ENCODE measurements at places on chromosomes 13 and 19. TPM values are rescaled to one million over a fixed set of nuclear protein-coding genes. Genes with fewer than 3 reads are reported as not detected.

GRCh38 chr13:42592915-42593900, 19.3 kb downstream of the TNFSF11 start:
- H3K4me3 ChIP-seq: no peak overlapping the region
- no peaks in the 10 kb centered on the region for H3K27me3 ChIP-seq
- no peak overlapping the region for H3K27ac ChIP-seq
- no peaks in the 10 kb centered on the region for H3K4me1 ChIP-seq
- H3K36me3 ChIP-seq: no peaks in the 10 kb centered on the region

DNA sequence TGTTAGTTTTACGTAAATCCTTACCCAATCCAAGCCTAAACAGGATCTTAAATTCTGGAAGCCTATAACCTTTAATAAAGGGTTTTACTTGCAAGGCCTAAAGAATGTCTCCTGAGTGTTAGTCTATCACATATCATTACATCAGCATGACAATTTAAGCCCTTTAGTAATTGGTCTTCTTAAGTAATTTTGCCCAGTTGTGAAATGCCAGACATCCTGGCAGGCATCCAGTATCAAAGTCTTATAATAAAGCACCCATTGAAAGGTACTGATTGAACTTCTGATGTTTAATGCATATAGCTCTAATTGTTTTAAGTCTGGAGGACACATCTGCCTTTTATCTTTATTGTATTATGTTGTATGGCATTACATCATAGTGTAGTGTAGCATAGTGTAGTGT, 1078.9 kb downstream of the SLITRK1 start:
- H3K4me3 ChIP-seq: no peak overlapping the region
- H3K27ac ChIP-seq: no peak overlapping the region
- H3K36me3 ChIP-seq: no peaks in the 10 kb centered on the region
- no peak for DNase-seq

DNA sequence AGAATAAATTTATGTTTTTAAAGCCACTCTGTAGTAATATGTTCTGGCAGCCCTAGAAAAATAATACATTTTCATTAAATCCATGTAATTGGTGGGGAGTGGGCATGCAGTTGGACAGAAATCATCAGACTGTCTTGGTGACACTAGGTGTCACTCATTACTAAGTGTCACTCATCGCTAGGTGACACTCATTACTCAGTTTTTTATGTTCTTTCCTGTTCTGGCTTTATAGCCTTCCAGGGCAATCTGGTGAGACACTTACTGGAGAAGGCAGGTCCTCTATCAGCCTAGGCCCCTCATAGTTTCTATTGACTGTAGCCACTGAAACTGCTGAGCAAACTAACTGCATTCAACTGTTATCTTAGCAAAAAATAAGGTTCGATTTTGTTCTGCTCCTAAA, 542.1 kb downstream of the SLITRK1 start:
- DNase-seq: no peak
- H3K27me3 ChIP-seq: no peaks in the 10 kb centered on the region
- H3K4me3 ChIP-seq: no peak overlapping the region
- H3K36me3 ChIP-seq: no peaks in the 10 kb centered on the region

DNA sequence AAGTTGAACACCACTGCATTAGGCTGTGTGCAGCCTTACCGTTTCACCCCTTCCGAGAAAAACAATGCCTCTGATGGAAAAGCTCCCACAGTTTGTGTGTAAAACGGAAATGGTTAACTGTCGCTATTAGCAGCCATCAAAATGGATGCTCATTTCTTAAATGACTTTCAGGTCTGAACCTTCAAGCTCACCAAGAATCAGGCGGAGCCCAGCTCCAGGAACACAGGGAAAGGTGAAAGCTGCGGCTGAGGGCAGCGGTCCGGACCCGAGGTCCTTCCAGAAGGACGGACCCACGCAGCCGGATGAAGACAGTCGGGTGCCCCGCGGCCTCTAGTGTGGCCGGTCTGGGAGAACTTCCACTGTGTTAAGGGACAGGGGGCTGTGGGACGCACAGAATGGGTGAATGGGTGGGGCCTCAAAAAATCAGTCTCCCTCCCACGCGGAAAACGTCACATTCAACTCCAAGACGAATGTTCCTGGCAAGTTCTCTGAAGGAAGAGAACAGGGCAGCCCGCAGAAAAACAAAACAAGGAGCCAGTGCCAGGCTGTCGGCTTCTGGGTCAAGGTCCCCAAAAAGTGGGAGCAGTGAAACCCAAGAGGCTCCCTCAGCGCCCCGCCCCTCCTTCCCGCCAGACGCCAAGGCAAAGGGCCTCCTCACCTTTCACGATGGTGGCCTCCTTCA, 4.9 kb downstream of the IRS2 start:
- DNase-seq: peak; percentile 78
- no peaks in the 10 kb centered on the region for H3K36me3 ChIP-seq
- peak overlapping the region; percentile 54 for H3K4me3 ChIP-seq
- no peaks in the 10 kb centered on the region for H3K27me3 ChIP-seq
- peaks cover 26% of the 10 kb centered on the region for H3K4me1 ChIP-seq
- H3K27ac ChIP-seq: peak overlapping the region; percentile 37

DNA sequence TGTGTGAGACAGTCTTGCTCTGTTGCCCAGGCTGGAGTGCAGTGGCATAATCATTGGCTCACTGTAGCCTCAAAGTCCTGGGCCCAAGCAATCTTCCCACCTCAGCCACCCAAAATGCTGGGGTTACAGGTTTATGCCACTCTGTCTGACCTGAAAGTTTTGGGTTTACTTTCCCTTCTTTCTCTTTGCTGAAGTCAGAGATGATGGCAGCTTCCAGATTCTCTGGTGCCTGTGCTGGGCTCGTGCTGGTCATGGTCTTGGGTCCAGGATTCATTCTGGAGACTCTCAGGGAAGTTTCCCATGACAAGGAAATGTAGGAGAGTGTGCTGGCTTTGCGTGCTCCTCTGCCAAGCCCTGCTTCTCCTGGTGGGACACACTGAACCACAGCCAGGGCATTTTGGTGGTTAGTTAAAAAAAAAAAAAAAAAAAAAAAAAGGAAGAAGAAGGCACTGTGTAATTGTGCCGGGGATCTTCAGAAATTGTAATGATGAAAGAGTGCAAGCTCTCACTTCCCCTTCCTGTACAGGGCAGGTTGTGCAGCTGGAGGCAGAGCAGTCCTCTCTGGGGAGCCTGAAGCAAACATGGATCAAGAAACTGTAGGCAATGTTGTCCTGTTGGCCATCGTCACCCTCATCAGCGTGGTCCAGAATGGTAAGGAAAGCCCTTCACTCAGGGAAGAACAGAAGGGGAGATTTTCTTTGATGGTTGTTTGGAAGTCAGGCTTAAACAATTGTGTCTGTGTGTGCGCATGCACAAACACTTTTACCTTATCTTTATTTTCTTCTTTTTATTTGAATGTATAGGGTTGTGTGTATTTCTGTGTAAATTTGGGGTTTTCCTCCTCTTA, at the start of gene ALOX5AP:
Gene ALOX5AP, plus strand, starts transcription at position 519 of the 847 bp plus-strand sequence. Its CDS starts 63 bp downstream, at position 582.
- H3K4me1 ChIP-seq: no peaks in the 10 kb centered on the region
- no peaks in the 10 kb centered on the region for H3K27me3 ChIP-seq
- no peak within 1 kb of the TSS for H3K27ac ChIP-seq
- H3K36me3 ChIP-seq: no peaks in the 10 kb centered on the region

DNA sequence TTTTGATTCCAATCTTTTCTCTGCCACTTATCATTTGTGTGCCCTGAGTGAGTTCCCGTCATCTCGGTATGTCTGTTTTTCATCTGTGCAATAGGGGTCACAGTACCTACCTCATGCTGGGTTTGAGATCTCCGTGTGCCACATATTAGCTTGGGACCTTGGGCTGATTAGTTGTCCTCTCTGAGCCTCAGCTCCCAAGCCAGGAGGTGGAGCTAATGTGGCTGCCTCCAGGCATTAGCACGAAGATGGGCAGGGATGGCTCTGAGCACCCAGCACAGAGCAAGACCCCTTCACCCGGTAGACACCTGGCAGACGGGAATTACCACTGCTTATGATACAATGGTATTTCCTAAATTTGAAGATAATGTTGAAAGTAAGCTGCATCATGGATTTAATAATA, 35.8 kb upstream of the XPO4 start:
- no peaks in the 10 kb centered on the region for H3K36me3 ChIP-seq
- H3K27me3 ChIP-seq: no peaks in the 10 kb centered on the region
- no peak overlapping the region for H3K27ac ChIP-seq
- DNase-seq: no peak
- no peaks in the 10 kb centered on the region for H3K4me1 ChIP-seq

GRCh38 chr13:76692346-76692745, 193.9 kb downstream of the KCTD12 start:
- no peaks in the 10 kb centered on the region for H3K27me3 ChIP-seq
- H3K27ac ChIP-seq: no peak overlapping the region
- H3K36me3 ChIP-seq: no peaks in the 10 kb centered on the region
- H3K4me1 ChIP-seq: peaks cover 3% of the 10 kb centered on the region

GRCh38 chr19:6590258-6590826, 608 bp downstream of the CD70 start:
- no peak overlapping the region for H3K4me3 ChIP-seq
- no peak overlapping the region for H3K27ac ChIP-seq
- peaks cover 2% of the 10 kb centered on the region for H3K4me1 ChIP-seq
- peaks cover 41% of the 10 kb centered on the region for H3K27me3 ChIP-seq
- no peak for DNase-seq

GRCh38 chr13:76917095-76917494, 30.9 kb upstream of the KCTD12 start:
- DNase-seq: no peak
- no peaks in the 10 kb centered on the region for H3K36me3 ChIP-seq
- H3K27me3 ChIP-seq: no peaks in the 10 kb centered on the region

GRCh38 chr19:50542943-50543342, 25.3 kb downstream of the LRRC4B start:
- no peaks in the 10 kb centered on the region for H3K4me1 ChIP-seq
- no peaks in the 10 kb centered on the region for H3K27me3 ChIP-seq
- DNase-seq: no peak
- no peak overlapping the region for H3K4me3 ChIP-seq
- no peak overlapping the region for H3K27ac ChIP-seq

DNA sequence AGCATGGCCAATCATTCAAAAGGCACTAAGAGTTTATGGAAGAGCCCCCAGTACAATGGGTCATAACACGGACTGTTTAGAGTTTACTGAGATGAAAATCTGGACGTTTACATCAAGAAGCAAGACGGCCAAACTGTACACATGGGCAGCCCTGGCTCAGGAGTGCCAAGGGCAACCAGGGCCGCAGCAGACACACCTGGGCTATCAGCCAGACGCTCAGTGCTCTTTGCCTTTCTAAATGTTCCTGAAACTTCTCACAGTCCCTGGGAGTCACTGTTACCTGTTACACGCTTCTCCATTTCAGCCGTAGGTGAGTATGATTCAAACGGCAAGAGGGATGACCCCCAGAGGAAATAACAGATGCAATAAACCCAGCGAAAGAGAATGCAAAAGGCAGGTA, 64.5 kb downstream of the ABCC4 start:
- no peak for DNase-seq
- no peaks in the 10 kb centered on the region for H3K27me3 ChIP-seq
- peaks cover 12% of the 10 kb centered on the region for H3K4me1 ChIP-seq
- peak overlapping the region; percentile 16 for H3K27ac ChIP-seq

DNA sequence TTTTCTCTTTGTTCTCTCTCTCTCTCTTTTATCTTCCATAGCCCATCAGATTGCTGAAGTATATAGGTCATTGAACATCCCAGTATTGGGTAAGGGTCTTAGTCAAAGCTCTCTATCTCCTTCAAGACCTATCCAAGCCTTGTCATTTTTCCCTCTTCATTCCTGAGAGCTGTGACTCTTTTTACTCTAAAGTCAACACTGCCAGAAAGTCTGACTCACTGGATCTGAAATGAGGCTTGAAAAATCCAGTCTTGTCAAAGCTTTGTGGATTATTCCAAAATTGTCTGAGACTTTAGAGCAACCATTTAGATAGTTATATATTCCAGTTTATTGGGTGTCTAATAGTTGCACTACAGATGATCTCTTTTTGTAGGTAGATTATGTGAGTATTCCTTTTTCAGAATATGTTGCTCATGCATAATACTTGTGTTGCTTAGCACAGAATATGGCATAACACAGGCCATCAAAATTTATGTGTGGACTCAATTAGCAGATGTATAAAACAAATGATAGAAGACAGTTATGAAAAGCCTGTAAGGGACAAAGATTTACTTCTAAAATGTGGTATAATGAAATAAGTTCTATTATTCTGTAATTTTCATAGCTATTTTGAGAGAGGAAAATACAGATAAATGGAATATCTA, 389.3 kb upstream of the PCDH9 start:
- H3K4me3 ChIP-seq: no peak overlapping the region
- H3K27me3 ChIP-seq: no peaks in the 10 kb centered on the region
- no peak for DNase-seq
- H3K27ac ChIP-seq: no peak overlapping the region
- H3K36me3 ChIP-seq: no peaks in the 10 kb centered on the region

DNA sequence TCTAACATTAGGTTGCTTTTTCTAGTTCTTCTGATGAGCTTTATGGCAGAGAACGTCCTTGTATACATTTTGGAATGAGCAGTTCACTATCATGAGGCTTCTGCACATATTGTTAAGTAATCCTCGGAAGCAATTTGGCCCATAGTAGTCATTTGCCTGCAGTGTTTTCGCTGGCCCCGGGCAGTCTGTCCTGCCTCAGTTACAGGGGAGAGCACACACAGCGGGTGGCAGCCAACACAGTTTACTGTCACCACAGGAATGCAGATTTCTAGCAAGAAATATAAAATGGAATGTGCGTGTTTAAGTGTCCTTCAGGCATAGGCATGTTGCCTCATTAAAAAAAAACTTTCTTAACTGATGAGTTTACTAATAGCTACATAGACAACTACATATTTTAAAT, 71.5 kb upstream of the GJB6 start:
- no peak overlapping the region for H3K27ac ChIP-seq
- H3K36me3 ChIP-seq: no peaks in the 10 kb centered on the region
- H3K27me3 ChIP-seq: no peaks in the 10 kb centered on the region
- no peak overlapping the region for H3K4me3 ChIP-seq
- no peak for DNase-seq
- H3K4me1 ChIP-seq: no peaks in the 10 kb centered on the region

DNA sequence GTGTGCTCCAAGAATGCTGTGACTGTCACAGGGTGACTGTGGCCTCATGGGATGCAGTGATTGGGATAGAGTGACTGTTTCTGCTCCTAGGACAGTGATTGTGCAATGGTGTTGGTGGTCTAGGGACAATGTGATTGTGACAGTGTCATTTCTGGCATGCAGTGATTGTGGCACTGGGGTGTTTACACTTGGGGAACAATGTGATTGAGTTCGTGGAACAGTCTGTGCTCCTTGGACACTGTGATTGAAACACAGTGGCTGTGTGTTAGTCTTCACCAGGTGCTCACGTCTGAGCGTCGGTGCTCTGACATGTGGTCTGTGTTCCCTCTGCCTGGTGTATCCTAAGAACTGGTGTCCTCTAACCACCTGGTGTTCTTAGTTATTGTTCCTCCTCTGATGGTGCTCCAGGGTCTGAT, 1.7 kb downstream of the PDE4A start:
- H3K27me3 ChIP-seq: peaks cover 46% of the 10 kb centered on the region
- H3K36me3 ChIP-seq: no peaks in the 10 kb centered on the region
- no peak for DNase-seq
- H3K4me1 ChIP-seq: no peaks in the 10 kb centered on the region
- H3K4me3 ChIP-seq: no peak overlapping the region

- no peak within 1 kb of the TSS for H3K4me3 ChIP-seq
- peak; percentile 92 for DNase-seq
- H3K36me3 ChIP-seq: no peaks in the 10 kb centered on the region
- H3K27ac ChIP-seq: no peak within 1 kb of the TSS
- no peaks in the 10 kb centered on the region for H3K4me1 ChIP-seq
- no peaks in the 10 kb centered on the region for H3K27me3 ChIP-seq
These were observed at the start of gene SBK2 for GRCh38 chr19:55536951-55537740. TSS of gene SBK2 (minus strand) at chr19:55537133. CDS start at chr19:55536294, 839 bp downstream.

The GJB2 gene
- 5.0 TPM for total RNA-seq

The CLPTM1 gene
- total RNA-seq: 107 TPM

The C19orf85 gene
- total RNA-seq: not detected

The CGB1 gene
- not detected for total RNA-seq

The ZNF578 gene
- total RNA-seq: 3.7 TPM

The ZNF324 gene
- 13.0 TPM for total RNA-seq

The CLEC4M gene
- total RNA-seq: 0.54 TPM

The NFIC gene
- total RNA-seq: 173 TPM
